ENCODE measurements at places on chromosomes 5 and 9. TPM values are rescaled to one million over a fixed set of nuclear protein-coding genes. Genes with fewer than 3 reads are reported as not detected.

Gene DAB2IP
- 27.1 TPM for total RNA-seq

Gene SLC27A6
- total RNA-seq: 0.57 TPM

Gene DNLZ
- total RNA-seq: 27.6 TPM

Gene ABCA1
- total RNA-seq: 124 TPM

Gene SWI5
- 17.6 TPM for total RNA-seq

Gene BNC2
- total RNA-seq: 35.2 TPM

Gene SPINK13
- total RNA-seq: not detected

Gene BASP1
- 250 TPM for total RNA-seq

Gene MEGF10
- total RNA-seq: 4.2 TPM

Gene COL23A1
- not detected for total RNA-seq

Gene NUP214
- total RNA-seq: 27.6 TPM

Gene PRPF4
- 22.8 TPM for total RNA-seq

Gene GAPT
- not detected for total RNA-seq

Gene ENTREP1
- 0.14 TPM for total RNA-seq

Gene SPINK14
- total RNA-seq: not detected

Gene ORM2
- total RNA-seq: not detected

Gene SECISBP2
- total RNA-seq: 37.2 TPM

Gene IFNA1
- 0.14 TPM for total RNA-seq

Gene SLC36A2
- total RNA-seq: not detected

Gene SSBP2
- total RNA-seq: 14.6 TPM

Gene ZNF484
- total RNA-seq: 6.1 TPM

Gene ERAP2
- 37.2 TPM for total RNA-seq

Gene GAPVD1
- total RNA-seq: 77.5 TPM

Gene LCNL1
- total RNA-seq: 0.14 TPM

Gene SCGB3A1
- not detected for total RNA-seq

Gene ANKRD34B
- total RNA-seq: not detected
